ENCODE measurements at places on chromosomes 13 and 19.

- DNase-seq, result peak; percentile 22
Observed at GRCh38 chr13:27170221-27170515, 1.4 kb downstream of the USP12 start.

DNA sequence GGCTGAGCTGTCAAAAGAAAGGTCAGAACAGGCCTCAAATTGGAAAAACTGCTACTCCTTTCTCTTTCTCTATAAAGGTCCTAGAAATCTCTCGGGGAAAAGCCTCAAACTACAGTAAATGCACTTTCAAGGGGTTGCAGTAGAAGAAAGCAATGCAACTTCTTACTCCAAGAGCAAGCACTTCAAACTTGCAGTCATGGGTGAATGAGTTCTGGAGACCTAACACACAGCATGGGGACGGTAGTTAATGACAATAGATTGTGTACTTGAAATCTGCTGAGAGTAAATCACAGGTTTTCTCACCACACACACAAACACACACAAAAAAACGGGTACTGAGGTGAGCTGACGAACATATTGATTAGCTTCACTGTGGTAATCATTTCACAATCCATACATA lies 11.8 kb downstream of the TUBGCP3 start:
- no peak for DNase-seq

DNA sequence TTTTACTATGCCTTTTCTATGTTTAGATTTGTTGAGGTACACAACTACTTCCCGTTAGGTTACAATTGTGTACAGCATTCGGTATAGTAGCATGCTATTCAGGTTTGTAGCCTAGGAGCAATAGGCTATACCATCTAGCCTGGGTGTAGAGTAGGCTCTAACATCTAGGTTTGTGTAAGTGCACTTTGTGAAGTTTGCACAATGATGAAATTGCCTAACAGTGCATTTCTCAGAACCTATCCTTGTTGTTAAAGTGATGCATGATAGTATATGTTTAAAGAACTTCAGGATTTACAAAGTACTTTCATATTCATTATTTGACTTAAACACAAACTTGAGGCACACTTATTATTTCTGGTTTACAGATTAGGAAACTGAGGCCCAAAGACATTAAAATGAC lies 11.5 kb upstream of the SERPINE3 start:
- no peak for DNase-seq

- DNase-seq, result no peak
Observed at GRCh38 chr13:23901365-23901764, 4.1 kb upstream of the C1QTNF9B start.

GRCh38 chr13:24718192-24718965 lies 38.2 kb downstream of the ATP12A start:
- DNase-seq, result no peak

- DNase-seq, result no peak
Observed at GRCh38 chr19:3684054-3684816, 16.0 kb downstream of the PIP5K1C start.

DNA sequence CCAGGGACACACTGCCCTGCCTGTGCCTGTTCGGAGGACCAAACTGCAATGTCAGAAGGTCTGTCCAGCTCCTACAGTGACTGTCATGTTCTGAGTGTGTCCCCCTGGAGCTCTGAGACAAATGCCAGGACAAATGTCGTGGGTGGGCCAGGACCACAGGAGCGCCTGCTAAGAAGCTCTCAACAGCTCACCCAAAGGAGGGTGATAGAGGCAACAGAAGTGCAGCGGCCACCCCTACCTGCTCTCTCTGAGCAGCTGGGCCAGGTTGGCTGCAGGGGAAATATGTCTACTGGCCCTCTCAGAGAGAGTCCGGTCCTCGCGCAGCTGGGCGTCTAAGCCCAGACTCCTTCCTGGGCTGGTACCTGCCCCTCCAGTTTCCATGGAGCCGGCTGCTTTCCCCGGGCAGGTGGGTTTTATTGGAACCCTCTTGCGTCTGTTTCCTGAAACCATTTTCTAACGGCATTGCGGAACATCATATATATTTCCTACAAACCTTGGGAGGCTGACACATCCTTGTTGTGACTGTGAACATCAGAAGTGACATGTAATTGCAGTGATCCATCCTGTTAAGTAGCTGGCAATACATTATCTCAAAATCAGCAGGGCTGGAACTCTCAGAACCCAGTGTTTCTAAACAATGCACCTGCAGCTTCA lies 78.1 kb downstream of the CHST8 start:
- DNase-seq, result no peak

DNA sequence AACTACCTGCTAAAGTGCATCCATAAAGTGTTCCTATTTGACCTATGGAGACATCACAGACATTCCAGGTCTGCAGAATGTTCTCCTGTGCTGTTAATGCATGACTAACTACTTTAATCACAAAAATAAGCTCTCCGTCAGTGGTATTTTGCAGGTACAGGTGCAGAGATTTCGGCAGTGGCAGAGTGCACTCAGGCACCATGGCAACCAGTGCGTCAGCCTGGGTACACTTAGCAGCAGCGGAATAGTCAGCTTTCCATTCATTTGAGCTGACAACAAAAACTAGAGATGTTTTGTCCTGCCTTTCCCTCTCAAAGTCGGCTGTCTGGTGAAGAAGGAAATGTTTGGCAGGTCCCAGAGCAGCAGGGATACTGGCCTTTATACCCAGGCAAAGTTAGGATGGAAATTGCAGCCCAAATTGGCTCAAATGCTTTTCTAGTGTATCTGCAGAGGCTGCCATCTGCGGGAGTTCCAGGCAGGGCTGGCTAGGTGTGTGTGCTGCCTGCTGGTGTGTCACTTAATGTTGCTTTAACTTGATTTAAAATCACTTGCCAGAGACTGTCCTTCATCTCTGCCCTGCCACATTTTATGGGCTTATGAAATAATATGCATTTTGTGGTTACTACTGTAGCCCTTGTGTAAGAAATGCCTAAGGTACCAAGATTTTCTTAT lies 195.8 kb downstream of the RAP2A start:
- DNase-seq, result no peak

DNA sequence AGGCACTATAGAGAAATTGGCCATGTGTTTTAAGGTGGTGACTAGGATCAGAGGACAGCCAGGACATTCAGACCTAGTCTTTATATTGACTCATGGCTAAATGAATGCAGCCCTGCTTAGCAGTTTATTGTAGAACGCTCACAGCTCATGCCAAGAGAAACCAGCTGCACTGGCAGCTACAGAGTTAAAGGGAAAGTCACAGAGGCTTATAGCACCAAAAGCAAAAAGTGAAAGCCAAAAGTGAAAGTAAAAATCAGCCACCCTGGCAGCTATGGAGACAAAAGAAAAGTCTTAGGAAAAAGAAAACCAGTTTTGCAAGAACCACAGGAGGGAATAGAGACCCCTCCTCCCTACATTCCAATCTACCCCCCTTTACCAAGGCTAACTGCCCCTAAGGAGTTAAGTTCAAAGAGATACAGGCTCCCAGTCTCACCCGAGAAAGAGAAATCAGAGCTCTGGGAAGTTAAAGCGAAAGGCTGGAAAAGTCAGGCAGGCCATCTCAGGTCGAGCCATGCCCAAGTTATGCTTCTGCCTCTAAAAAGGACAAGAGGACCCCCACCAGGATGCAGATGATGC lies 99.0 kb downstream of the ZNF429 start:
- no peak for DNase-seq

DNA sequence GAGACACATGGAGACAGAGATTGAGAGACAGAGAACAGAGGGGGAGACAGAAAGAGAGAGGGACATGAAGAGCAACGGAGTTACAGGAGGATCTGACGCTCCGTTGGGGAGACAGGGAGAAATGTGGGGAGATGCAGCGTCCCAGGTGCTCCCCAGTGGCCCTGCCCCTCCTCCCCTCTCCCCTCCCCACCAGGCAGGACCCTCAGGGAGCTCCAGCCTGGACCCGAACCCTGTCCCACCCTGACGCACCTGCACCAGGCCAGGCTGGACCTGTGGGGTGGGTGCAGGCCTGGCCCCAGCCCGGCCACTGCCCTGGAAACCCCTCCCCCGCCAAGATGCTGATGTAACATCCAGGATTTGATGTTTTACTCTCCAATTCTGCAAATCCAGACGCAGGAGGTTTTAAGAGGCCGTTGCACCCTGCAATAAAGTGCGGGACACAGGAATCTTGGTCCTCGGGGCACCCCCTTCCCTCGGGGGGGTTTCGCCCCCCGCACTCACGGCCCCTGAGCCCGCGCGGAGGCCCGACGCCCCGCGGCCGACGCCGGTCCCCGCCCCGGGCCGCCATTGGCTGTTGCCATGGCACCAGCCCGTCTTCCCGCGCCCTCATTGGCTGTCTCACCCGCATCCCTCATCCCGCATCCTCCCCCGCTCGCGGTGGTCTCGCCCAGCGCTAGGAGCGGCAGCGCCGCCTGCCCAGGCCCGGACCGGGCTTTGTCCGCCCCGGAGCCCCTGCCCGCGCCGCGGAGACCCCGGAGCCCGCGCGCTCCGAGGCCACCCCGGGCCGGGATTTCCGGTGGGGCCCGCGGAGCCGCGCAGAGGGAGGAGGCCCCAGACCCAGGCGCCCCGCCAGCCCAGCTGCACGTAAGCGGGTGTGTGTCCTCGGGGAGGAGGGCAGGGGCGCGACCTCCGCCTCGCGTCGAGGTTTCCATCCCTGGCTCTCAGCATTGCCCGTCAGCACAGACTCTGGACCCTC lies at the start of gene APC2:
Gene APC2 (plus strand): TSS at position 655 of the 976 bp plus-strand sequence. CDS start 2,881 bp downstream, outside the sequence.
- DNase-seq, result peak; percentile 24

DNA sequence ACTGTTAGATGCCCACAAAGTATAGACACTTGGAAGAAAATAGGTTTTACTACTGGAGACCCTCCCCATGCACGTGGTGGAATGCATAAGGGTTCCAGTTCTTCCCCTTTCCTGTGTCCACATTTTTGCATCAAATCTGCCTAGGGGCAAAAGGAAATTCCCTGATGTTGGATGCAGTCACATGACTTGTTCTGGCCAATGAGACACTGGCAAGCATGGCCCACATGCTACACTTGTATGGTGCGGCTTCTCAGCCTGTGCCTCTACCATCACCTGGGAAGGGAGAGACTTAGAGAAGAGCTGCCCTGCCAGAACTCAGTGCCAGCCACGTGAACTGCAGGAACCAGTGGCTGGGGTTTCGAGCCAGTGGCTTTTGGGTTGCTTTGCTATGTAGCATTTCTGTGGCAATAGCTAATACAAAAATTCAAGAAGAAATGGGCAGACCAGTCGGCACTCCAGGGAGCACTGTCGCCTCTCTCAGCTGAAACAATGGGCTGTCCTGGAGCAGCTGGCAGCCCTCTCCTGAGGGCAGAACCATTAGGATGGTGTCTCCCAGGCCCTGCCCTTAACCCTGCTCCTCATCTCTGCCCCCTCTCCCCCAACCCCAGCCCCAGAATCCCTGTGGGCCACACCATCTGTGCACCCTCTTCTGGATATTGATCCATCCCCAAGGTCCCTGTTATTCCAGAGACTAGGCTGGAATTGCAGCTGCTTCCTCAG lies 634.0 kb downstream of the UQCRFS1 start:
- no peak for DNase-seq

DNA sequence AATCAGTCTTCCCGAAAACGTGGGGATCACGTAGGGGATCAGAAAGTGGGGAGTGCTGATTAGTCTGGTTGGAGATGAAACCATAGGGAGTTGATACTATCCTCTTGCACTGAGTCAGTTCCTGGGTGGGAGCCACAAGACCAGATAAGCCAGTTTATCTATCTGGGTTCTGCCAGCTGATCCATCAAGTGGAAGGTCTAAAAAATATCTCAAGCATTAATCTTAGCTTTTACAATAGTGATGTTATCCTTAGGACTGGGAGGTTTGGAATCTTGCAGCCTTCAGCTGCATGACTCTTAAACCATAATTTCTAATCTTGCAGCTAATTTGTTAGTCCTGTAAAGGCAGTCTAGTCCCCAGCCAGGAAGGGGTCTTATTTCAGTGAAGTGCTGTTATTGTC lies 2474.2 kb downstream of the PCDH9 start:
- DNase-seq, result no peak

DNA sequence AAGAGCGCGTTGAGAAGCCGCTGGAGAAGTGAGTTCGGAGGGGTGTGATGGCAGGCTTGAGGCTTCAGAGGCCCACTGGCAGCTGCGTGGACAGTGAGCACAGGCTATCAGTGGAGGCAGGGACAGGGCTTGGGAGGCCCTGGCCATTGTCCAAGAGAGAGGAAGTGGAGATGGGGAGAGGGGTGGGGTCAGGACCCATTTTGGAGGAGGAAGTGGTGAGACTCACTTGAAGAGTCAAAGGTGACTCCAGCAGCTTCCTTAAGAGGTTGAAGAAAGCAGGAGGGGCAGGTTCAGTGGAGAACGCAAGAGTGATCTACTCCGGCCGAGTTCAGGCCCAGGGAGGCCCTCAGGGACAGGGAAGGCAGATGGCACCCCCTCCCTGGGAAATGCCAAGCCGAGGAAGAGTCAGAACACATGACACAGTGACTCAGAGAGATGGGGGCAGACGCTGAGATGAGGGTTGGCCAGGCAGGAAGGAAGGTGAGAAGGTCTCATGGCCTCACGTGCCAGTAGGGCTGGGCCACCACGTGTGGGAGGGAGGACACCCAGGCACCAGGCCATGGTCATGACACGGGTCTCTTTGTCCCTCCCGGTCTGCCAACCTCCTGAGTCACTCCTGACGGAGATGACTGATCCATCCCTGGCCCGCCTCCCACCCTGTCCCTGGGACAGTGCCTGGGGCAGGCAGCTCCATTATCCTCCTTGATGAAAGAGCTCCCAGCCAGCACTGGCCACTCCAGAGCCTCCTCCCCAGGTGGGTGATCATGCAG lies 10.1 kb upstream of the CD22 start:
- no peak for DNase-seq

DNA sequence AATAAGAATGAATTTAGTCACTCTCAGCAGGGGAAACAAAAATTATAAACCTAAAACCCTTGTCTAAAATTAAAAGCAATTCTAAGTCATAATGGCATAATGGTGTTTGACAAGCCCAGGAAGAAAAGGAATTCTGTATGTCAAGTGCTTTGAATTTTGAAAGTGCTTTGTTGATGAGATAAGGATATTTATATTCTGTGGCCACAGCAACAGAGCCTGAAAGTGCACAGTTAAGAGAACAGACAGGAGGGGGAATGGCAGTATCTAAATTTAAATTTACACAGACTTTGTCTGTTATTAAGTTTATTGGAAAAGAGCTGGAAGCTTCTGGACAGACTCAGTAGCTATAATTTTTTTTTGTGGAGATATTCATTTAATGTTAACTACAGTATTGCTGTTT lies 69.8 kb downstream of the OLFM4 start:
- no peak for DNase-seq

- no peak for DNase-seq
Observed at GRCh38 chr13:95337597-95337996, 36.3 kb upstream of the ABCC4 start.

DNA sequence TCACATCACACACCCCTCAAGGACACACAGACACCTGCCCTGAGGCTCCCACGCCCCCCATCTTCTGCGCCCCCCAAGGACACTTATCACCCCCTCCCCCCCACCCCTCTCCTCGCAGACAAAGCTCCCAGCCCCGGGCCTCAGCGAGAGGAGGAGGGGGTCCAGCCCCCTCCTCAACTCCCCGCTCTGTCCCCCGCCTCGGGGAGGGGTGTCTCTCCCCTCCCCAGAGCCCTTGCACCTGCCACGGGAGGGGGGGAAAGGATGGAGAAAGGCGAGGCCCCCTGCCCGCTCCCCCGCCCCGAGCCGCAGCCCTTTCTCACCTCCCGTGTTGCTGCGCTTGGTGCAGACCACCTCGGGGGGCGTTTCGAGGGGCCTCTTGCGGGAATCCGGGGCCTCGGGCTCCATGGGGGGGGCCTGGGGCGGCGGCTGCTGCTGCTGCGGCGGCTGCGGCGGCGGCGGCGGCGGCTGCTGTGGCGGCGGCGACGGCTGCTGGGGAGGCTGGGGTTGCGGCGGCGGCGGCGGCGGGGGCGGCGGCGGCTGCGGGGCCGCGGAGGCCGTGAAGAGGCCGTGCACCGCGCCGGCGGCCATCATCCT lies 621 bp downstream of the NOVA2 start:
- DNase-seq, result no peak

- peak; percentile 32 for DNase-seq
Observed at GRCh38 chr13:41352935-41353840, 42.1 kb downstream of the NAA16 start.

Measured in fibroblast of skin of left quadriceps (primary cell).